ENCODE measurements at places on chromosomes 3 and 15.
A peak's percentile ranks its signal among the peaks of the same experiment; 100 is the strongest.

DNA sequence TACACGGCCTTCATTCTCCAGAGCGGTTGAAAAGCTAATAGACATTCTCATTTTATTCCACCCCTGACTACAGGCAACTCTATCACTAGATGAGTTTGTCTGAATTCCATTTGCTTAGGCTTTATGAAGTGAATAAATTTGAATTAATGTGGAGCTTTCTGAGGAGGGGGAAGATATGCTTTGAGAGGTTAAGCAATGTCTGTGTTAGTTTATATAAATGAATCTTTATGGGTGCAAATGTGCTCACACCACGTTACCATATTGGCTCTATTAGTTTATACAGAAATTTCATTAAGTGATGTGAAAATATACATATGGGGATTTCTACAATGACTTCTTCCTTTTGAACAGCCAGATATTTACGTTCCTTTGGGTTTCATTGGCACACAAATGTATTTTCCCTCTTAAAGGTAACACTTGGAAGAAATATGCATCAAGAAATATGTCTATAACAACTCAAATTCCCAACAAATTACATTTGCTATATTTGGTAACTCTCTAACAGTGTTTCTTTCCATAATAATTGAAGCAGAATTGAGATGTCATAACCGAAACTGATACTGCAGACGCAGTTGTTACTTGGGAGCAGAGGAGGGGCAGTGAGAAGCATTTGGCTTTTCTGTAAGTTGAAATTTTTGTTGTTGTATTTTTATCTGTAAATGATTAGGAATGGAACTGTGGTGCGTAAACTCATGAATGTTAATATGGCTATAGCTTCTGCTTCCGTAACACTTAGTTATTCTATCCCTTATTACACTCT is 359.4 kb downstream of the CACNA2D3 start:
- no peak overlapping the region for H3K4me3 ChIP-seq
- no peak overlapping the region for H3K27ac ChIP-seq
- no peaks in the 10 kb centered on the region for H3K36me3 ChIP-seq
- H3K27me3 ChIP-seq = no peaks in the 10 kb centered on the region
- DNase-seq = no peak
- no peaks in the 10 kb centered on the region for H3K4me1 ChIP-seq

DNA sequence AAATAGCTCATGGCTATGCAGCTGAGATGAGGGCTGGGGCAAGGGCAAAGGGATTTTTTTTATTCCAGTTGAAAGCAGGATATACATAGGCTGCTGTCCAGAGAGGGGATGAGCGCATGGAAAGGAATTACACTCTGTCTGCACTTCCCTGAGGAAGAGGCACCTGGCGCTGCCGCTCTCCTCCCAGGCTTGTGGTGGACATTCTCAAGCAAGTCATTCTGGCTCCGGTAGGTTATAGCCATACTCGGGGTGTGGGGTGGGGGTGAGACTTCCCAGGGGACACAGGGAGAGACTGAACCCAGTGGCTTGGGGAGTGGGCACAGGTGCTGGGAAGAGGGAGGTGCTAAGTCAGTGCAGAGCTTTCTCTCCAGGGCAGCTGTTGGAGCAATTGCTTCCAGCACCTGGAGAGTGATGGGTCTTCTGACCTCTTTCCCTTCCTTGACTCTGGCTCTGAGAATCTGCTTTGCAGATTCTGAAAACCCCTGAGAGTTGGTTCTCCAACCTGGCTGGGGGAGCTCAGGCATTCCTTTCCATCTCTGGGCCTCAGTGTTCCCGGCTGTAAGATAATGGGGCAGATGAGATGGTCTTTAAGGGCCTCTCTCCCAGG is 24.3 kb downstream of the CYP8B1 start:
- H3K4me1 ChIP-seq = no peaks in the 10 kb centered on the region
- H3K36me3 ChIP-seq = no peaks in the 10 kb centered on the region
- no peak for DNase-seq
- H3K27me3 ChIP-seq = peaks cover 58% of the 10 kb centered on the region

DNA sequence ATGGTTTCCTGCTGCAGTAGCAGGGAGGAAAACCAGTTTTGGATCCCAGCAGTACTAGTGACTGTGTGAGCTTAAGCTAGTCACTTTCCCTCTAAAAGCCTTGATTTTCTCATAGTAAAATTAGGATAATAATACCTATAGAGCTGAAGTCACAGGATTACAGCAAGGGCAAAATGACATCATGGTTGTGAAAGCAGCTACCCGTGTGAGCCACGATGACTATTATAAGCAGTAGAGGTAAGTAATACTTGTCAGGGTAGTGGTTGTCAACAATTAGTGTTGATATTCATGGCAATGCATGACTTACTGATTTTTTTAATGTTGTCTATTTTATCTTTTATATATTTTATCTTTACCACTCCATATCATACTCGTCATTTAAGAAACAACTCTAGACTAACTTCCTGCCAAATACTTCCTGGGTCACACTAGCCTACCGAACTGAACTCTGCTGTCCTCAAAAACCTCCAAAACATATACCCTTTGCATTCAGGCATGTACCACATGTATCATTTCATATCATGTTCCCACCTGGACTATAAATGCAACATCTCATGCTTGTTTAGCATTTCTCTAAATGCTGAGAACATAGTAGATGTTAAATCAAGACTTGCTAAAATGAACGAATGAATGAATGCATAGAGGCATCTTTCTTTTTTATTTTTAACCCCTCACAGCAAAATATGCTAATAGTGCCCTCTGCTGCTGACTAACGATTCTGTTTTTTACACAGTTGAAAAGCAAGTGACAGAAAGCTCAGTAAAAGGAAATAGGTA is 172.6 kb downstream of the P3H2 start:
- no peaks in the 10 kb centered on the region for H3K27me3 ChIP-seq
- H3K27ac ChIP-seq = peak overlapping the region; percentile 23
- no peak overlapping the region for H3K4me3 ChIP-seq
- peaks cover 10% of the 10 kb centered on the region for H3K36me3 ChIP-seq

- peak overlapping the region; percentile 30 for H3K27ac ChIP-seq
- H3K4me3 ChIP-seq = no peak overlapping the region
- no peaks in the 10 kb centered on the region for H3K27me3 ChIP-seq
- H3K4me1 ChIP-seq = peaks cover 14% of the 10 kb centered on the region
- peaks cover 5% of the 10 kb centered on the region for H3K36me3 ChIP-seq
Observed at GRCh38 chr15:72511536-72511935, 37.4 kb downstream of the ARIH1 start.
